HCT116 (cell line): ENCODE measurements at places on chromosomes 3 and 15. TPM values are rescaled to one million over a fixed set of nuclear protein-coding genes. Genes with fewer than 3 reads are reported as not detected.

Gene ZPLD1
- not detected for total RNA-seq

Gene RBP2
- not detected for total RNA-seq

Gene RAP2B
- total RNA-seq: 24.2 TPM

Gene GP5
- 0.15 TPM for total RNA-seq
